Esophagus squamous epithelium (tissue), 5 donors: ENCODE measurements at places on chromosomes 11 and 22.

- H3K27ac ChIP-seq, result no peak overlapping the region
- H3K36me3 ChIP-seq, result peaks cover 7% of the 10 kb centered on the region
- no peaks in the 10 kb centered on the region for H3K27me3 ChIP-seq
Observed at GRCh38 chr11:78796956-78797355, 222.3 kb upstream of the NARS2 start.

DNA sequence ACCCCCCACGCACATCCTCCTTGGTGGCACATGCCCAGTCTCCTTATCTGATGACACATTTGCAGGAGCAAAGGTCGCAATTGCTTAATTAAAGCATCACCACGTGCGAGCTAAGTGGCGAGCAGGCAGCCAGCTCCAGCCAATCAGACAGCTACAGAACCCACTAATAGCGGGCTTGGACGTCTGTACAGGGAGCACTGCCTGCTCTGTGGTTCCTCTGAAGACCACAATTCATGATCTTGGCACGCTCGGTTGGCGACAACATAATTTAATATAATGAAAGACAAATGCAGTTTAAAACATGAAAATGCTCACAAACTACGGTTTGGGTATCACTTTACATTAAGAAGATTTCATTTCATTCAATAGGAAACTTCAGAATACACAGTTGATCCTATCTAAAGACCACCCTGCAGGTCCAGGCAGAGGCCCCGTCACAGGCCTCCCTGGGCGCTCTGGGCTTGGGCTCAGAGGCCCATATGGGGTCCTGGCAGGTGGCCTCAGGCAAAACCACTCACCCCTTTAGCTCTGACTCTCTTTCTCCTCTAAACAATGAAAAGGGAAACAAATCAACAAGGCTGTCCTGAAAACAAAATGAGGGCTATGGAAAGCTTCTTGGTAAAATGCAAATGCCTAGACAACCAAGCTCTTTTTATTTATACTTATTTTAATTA, 10.4 kb downstream of the PACSIN2 start:
- H3K36me3 ChIP-seq, result no peaks in the 10 kb centered on the region
- no peak for DNase-seq
- H3K27me3 ChIP-seq, result no peaks in the 10 kb centered on the region

- H3K4me3 ChIP-seq, result no peak overlapping the region
- H3K4me1 ChIP-seq, result no peaks in the 10 kb centered on the region
Observed at GRCh38 chr11:74638869-74639268, 46.5 kb downstream of the POLD3 start.

- no peak overlapping the region for H3K27ac ChIP-seq
- H3K36me3 ChIP-seq, result no peaks in the 10 kb centered on the region
- H3K4me3 ChIP-seq, result peak overlapping the region; percentile 75
Observed at GRCh38 chr11:33016654-33017053, 976 bp downstream of the DEPDC7 start.

GRCh38 chr22:21686193-21686608, 20.4 kb downstream of the PPIL2 start:
- H3K36me3 ChIP-seq, result peaks cover 10% of the 10 kb centered on the region
- H3K27me3 ChIP-seq, result no peaks in the 10 kb centered on the region
- no peak overlapping the region for H3K4me3 ChIP-seq

- H3K4me1 ChIP-seq, result no peaks in the 10 kb centered on the region
- H3K36me3 ChIP-seq, result no peaks in the 10 kb centered on the region
- no peak overlapping the region for H3K27ac ChIP-seq
- DNase-seq, result no peak
Observed at GRCh38 chr11:31030138-31030792, 339.3 kb downstream of the DCDC1 start.

DNA sequence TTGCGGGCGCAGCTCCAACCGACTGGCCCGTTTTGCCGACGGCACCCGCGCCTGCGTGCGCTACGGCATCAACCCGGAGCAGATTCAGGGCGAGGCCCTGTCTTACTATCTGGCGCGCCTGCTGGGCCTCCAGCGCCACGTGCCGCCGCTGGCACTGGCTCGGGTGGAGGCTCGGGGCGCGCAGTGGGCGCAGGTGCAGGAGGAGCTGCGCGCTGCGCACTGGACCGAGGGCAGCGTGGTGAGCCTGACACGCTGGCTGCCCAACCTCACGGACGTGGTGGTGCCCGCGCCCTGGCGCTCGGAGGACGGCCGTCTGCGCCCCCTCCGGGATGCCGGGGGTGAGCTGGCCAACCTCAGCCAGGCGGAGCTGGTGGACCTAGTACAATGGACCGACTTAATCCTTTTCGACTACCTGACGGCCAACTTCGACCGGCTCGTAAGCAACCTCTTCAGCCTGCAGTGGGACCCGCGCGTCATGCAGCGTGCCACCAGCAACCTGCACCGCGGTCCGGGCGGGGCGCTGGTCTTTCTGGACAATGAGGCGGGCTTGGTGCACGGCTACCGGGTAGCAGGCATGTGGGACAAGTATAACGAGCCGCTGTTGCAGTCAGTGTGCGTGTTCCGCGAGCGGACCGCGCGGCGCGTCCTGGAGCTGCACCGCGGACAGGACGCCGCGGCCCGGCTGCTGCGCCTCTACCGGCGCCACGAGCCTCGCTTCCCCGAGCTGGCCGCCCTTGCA, 1.0 kb downstream of the FJX1 start:
- peak overlapping the region; percentile 76 for H3K4me3 ChIP-seq
- no peaks in the 10 kb centered on the region for H3K36me3 ChIP-seq
- peaks cover 27% of the 10 kb centered on the region for H3K4me1 ChIP-seq
- peak overlapping the region; percentile 87 for H3K27ac ChIP-seq

DNA sequence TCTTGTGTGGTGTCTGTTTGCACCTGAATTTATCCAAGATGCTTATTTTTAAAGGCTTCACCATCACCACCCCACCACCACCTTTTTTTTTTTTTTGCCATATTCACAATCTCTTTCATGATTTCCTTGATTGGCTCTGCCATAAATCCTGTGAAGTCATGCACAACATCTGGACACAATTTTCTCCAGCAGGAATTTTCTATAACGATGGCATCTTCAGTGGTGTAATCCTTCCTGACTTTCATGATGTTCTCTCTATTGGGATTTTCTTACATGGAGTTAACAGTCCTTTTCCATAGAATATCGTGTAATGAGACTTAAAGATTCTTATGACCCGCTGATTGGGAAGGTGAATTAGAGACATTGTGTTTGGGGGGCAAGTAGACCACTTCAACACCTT, 17.8 kb downstream of the ZFP91 start:
- no peaks in the 10 kb centered on the region for H3K36me3 ChIP-seq
- no peak overlapping the region for H3K4me3 ChIP-seq
- no peaks in the 10 kb centered on the region for H3K27me3 ChIP-seq
- no peak for DNase-seq

- H3K4me3 ChIP-seq, result no peak overlapping the region
- no peak for DNase-seq
- H3K36me3 ChIP-seq, result peaks cover 31% of the 10 kb centered on the region
Observed at GRCh38 chr11:579830-580601, 3.7 kb downstream of the PHRF1 start.
